ENCODE measurements at places on chromosomes 2 and 18.

GRCh38 chr2:26574900-26575560, 66.1 kb downstream of the CIB4 start:
- no peak for DNase-seq

GRCh38 chr18:48896326-48896874, 54.4 kb downstream of the SMAD7 start:
- DNase-seq, result no peak

DNA sequence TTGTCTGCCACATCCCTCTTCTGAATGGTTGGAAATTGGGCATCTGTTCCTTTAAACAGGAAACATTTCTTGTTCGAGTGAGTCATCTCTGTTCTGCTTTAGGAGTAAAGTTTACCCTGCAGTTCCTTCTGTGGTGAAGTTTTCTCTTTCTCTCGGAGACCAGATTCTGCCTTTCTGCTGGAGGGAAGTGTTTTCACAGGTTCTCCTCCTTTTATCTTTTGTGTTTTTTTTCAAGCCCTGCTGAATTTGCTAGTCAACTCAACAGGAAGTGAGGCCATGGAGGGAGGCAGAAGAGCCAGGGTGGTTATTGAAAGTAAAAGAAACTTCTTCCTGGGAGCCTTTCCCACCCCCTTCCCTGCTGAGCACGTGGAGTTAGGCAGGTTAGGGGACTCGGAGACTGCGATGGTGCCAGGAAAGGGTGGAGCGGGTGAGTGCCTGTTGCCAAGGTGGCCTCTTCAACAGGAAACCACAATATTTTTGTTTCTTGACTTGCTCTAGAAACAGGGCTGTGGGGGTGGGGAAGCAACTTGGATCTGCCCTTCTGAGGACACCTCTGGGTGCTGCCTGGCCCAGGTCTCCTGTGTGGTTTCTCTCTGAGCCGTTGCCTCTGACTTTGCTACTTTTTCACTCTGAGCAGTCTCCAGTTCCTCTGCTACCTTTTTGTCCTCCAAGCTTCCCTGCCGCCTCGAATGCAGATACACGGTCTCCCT, 2.2 kb upstream of the CASP8 start:
- peak; percentile 79 for DNase-seq

DNA sequence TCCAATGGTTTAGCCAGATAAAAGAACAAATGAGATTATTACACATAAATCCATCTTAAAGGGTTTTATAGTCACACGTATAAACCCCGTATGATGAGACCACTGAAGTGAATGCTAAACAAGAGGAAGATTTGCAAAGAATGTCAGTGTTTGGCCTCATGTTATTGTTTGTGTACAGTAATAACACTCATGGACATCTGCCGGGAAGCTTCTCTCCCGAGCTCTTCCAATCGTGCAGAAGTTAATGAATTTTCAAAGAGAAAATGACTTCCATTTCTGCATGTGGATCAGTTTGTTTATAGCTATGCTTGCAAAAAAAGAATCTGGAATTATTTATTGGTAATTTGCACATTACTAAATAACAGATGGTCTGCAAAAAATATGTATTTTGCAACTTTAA, 88.5 kb upstream of the APCDD1 start:
- no peak for DNase-seq

GRCh38 chr2:134671513-134671912, 47.3 kb downstream of the TMEM163 start:
- DNase-seq, result no peak

GRCh38 chr2:233011268-233011650, 1.8 kb downstream of the NGEF start:
- no peak for DNase-seq

DNA sequence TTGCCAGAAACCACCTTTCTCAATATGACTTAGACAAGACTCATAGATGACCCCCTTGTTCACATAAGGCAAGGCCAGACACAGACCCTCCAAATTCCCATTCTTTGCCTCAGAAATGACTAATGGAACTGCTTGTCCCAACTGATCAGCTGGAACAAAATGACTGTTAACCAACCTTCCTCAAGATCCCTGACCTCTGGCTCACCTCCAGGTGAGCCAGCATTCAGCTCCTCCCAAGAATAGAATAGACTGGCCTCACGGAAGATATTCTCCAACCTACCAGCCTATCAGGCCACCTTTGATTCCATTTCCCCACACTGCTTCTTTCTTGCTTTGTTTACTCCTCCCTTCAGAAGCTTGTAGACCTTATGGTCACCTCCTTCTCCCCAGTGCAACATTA, 195.7 kb upstream of the VWC2L start:
- DNase-seq, result no peak

DNA sequence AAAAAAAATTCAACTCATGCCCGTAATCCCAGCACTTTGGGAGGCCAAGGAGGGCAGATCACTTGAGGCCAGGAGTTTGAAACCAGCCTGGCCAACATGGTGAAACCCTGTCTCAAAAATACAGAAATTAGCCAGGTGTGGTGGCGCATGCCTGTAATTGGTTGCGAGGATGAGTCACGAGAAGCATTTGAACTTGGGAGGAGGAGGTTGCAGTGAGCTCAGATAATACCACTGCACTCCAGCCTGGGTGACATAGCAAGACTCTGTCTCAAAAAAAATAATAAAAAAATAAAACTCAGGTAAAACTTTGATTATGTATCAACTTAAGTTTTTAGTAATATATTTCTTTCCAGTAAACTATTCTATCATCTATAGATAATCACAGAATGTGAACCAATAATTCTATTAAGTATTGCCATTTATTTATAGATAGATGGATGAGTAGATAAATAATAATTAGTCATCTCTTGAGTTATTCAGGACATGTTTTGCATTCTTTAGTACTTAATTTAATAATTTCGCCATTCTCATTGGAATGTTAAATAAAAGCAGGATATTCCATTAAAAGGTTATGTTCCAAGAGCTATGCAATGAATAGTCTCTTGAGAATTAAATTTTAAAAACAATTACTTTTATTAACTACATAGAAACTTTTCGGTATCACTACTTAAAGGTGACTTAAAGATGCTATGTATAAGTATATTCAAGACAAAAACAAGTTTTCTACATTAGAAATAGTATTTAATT, 48.7 kb downstream of the WDPCP start:
- no peak for DNase-seq

GRCh38 chr2:172095905-172096625, 6.6 kb downstream of the DLX2 start:
- peak; percentile 43 for DNase-seq

GRCh38 chr2:16617282-16618266, 48.1 kb downstream of the CYRIA start:
- peak; percentile 51 for DNase-seq

DNA sequence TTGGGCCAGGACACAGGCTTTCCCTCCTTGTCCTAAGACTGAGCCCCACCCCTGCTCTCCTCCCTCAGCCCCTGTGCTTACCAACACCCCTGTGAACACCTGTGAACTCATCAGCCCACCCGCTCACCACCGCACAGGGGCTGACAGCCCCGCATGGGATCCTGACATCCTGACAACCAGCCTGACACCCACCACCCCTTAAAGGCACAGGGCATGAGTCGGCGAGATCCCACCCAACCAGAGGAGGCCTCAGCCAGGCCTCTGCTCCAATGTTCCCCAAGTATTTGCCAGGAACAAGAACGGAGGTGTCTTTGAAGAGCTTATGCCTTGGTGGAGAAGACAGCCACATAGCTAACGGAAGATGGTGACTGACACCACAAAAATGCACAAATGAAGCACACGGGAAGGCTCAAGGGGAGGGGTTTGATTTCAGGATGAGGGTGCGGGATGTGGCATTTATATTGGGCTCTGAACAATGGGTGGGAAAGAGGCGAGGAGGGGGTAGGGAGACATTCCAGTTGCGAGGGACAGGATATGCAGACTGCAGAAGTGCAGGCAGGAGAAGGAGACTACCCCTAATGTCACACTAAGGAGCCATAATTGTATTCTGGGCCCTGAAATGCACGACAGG, 11.0 kb downstream of the RAB11FIP5 start:
- DNase-seq, result no peak
